Kidney capillary endothelial cell (primary cell): ENCODE measurements at places on chromosomes 12 and 14.

- DNase-seq: no peak
Observed at GRCh38 chr14:100096656-100097055, 31.4 kb downstream of the EVL start.

DNA sequence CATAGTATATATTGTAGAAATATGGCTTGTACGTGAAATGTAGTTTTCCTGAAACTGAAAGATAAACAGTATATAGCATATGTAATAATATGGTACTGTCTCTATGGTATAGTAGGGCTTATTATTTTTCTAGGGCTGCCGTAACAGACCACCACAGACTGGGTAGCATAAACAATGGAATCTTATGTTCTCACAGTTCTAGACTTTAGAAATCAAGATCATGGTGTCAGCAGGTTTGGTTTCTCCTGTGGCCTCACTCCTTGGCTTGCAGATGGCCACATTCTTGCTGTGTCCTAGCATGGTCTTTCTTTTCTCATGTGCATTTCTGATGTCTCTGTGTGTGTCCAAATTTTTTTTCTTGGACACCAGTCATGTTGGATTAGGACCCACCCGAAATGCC lies 155.8 kb downstream of the TMTC2 start:
- no peak for DNase-seq

- no peak for DNase-seq
Observed at GRCh38 chr12:77894556-77894955, 63.9 kb downstream of the NAV3 start.

- DNase-seq: no peak
Observed at GRCh38 chr14:53610947-53611346, 345.7 kb downstream of the BMP4 start.

DNA sequence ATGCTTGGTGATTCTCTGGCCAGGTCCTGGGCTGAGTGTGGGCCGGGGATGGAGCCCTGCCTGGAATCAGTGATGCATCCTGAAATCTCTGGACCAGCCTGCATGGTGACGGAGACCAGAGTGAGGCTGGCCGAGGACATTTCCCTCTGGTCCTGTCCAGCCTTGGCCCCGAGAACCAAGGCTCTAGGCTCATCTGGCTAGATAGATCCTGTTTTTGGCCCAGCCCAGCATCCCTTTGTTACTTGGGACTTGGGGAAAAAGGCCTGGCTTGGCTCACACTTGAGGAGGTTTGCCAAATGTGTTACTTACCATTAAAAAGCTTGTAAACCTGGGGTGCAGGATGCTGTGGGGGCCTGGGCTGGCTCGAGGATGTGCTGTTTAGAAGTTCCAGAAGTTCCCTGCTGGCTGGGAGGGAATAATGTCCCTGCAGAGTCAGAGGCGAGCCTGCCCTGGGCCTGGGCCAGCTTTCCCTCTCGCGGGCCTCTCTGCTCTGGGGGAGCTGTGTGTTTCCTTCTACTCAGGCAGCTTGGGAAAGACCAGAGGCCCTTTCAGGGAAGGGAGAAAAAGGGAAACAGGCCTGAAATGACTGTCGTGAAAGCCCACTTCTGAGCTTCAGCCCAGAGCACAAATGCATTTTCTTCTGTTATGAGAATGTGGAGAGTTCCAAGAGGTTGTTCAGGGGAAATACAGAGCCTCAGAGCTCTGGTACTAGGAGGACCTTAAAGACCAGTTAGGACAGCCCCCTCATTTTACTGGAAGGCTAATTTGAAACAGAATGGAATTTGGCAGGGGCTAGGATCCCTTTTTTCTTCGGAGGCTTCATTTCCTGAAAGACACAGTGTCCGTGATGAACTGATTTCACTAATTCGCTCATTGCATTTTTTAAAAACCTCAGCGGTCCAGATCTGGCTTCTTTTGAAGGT lies 47.2 kb upstream of the CTDSP2 start:
- peak; percentile 15 for DNase-seq
